ENCODE measurements at places on chromosomes 4 and X.

GRCh38 chr4:180106997-180107396 is 2136.2 kb upstream of the TENM3 start:
- no peak for DNase-seq

DNA sequence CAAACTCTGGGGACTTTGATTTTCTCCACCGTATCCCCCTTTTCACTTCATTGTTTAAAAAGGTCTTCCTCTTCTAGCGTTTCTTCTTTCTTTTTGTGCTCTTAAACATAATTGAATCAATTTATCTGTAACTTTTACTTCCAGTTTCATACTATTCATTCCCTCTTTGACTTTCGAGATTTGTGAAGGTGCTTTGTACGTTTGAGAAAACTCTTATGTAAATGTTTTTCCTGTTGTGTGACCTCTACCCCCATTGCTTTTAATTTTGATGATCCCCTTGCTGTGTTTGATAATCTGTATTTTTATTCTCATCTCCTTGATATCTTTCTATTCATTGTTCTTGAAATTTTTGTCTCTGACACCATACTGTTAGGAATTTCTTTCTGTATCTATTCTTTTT is 4.8 kb downstream of the USP38 start:
- DNase-seq, result no peak

- DNase-seq, result no peak
These were observed 1628.2 kb upstream of the ADGRL3 start for GRCh38 chr4:59571805-59572430.

- DNase-seq, result no peak
These were observed 5.0 kb downstream of the OPRPN start for GRCh38 chr4:70402762-70403161.

DNA sequence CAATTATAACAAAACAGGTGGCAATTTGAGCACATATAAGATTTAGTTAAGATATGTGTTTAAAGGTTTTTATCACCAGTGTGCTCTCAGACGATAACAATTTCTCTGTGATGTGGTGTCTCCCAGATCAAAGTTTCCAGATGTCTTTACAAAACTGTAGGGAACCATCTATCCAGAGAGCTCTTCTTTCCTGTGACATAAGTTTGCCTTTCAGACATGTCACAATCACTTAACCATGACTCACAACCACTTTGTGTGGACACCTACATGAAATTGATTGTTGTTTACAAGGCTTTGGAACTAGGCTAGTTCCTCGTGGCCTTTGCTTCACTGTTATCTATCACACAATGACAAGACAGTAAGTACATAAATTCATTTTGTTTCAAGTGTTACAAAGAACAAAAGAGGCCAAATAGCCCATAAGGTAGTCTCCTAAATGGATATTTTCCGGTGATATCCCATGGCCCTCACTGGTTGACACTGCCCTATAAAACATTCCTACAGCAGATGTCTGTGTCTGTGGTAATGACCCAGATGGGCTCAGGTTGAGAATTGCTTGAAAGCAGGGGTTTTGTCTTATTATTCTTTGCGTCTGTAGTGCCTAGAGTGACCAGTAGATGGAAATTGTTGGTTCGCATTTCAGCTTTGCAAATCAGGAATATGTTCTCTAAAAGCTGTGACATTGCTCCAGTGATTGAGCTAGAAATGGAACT is 297.8 kb upstream of the FAM241A start:
- no peak for DNase-seq

GRCh38 chrX:98299785-98300184 is 1416.1 kb downstream of the RPA4 start:
- no peak for DNase-seq

GRCh38 chr4:15771216-15772058 is 6.7 kb upstream of the CD38 start:
- DNase-seq, result no peak

DNA sequence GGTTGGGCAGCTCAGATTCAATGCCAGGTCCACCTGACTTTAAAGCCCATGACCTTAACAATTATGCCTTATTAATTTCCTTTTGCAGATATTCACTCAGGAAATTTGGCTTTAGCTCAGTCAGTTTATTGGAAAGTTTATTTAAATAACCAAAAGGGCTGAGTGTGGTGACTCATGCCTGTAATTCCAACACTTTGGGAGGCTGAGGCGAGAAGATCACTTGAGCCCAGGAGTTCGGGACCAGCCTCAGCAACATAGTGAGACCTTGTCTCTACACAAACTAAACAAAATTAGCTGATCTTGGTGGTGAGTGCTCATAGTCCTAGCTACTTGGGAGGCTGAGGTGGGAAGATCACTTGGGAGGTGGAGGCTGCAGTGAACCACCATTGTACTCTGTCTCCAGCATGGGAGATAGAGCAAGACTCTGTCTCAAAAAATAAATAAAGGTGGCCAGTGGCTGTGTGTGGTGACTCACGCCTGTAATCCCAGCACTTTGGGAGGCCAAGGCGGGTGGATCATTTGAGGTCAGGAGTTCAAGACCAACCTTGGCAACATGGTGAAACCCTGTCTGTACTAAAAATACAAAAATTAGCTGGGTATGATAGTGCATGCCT is 43.3 kb downstream of the RHOH start:
- DNase-seq, result no peak

DNA sequence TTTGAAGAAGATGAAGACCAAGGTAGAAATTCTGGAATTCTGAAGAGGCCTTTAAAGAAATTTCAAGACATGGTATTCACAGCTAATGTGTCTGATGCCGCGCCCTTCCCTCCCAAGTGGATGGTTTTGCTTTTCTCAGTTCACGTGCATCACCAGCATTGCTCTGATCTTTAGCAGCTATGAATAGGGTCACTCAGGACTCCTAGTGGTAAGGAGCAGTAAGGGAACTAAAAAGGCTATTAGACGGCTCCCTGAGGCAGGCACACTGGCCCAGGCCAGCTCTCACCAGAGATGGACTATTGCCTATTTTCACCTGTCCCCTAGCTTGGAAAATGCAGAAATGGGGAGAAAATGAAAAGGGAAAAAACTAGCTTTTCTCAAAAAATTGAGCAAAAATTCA is 447.5 kb upstream of the RASGEF1B start:
- DNase-seq, result no peak

- DNase-seq, result no peak
These were observed 67.7 kb upstream of the LRPAP1 start for GRCh38 chr4:3599951-3600350.

DNA sequence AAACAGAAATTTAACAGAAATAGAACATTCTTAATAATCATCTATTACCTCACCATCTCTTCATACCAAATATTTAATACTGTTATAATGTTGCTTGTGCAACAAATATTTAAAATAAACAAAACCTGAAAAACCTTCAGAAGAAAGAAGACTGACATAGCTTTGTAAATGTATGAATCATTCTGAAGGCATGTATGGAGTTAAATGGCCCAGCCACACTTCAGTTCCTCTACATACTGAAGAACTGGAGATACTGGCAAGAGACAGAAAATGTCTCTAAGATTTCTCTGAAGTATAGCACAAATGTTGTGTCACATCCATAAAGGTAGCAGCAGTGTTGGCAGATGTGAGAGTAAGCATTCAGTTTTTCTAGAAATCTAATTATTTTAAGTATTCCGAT is 275.3 kb upstream of the FGF13 start:
- no peak for DNase-seq

DNA sequence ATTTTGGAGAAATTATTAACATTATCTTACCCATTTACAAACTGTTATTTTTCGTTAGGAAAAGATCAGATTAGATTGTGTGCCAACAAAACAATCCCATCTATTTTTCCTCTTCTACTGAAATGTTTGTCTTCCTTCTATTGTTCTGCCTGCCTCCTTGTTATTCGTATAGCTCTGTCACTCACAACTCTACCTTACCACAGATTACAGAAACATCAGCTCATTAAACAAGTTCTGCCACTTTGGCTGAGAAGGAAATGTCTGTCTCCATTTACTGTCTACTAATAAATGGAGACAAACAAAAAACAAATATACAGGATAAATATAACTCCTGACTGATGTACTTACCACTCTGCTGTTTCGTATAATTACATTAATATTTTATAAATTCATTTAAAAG is 211.4 kb downstream of the ENOX2 start:
- no peak for DNase-seq

GRCh38 chr4:80142394-80143306 is 54.7 kb upstream of the PRDM8 start:
- DNase-seq, result no peak

DNA sequence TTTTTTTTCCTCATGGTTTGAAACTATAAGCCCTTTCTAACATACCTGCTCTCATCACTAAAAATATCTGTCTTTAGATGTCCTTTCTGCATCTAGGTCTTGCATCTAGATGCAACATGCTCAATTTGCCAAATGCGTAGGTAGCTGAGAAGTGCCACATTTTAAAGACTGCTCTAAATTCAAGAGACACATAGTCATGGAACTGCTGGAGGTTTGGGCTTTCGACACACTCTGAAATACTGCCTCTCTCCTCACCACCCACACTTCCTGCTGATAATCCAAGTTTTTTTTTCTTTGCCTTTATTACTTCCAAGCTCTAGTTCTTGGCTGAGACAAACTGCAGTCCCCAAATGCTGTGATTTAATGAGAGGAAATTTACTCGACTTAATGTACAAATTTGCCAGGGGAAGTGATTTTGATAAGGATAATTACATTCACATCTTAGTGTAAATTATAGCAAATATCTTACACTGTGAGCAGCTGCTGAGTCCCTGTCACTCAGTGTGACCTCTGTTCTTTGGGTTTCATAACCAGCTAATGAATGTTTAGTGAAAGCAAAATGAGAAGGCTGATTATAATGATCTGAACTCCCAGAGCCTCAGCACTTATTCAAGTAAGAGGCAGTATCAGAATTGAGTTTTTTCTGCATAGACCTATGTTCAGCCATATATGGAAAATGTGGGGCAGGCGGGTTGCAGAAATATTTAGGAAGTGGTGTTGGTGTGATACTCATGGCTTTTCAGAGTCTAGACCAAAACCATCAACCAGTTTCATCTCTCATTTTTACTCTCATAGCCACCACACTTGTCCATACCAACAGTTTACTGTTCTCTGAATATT is 31.3 kb downstream of the DRD5 start:
- no peak for DNase-seq

DNA sequence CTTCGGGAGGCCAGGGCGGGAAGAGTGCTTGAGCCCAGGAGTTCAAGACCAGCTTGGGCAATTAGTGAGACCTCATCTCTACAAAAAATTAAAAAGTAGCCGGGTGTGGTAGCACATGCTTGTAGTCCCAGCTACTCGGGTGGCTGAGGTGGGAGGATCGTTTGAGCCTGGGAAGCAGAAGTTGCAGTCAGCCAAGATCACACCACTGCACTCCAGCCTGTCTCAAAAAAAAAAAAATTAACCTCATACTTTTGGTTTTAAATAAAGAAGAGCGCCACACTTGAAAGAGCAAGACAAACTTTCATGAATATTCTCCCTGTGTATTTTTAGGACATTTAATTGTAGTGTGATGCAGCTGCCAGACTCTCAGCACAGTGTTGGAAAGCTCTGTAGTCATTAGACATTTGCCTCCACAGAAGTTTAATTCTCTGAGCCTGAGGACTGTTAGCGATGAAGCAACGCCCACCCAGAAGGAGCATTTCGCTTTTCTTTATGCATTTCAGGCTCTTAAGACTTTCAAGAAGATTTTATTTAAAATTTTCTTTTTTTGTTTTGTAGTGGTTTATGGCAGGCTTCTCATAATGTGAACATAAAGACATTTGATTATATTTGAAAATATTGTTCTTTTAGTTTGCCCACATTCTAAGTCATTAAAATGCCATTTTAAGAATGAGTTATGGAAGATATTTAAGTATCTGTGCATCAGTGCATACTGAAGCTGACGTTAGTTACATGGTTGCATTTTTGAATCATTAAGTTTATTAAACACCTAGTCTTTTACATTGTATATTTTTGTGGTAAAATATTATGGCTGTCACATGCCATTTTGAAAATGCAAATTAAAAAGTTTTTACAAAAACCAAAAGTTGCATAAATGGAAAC is 45.8 kb downstream of the DCLK2 start:
- no peak for DNase-seq

GRCh38 chr4:79759793-79760192 is 313.2 kb downstream of the ANTXR2 start:
- DNase-seq, result no peak

GRCh38 chr4:164204434-164204833 is 549.5 kb upstream of the SMIM31 start:
- no peak for DNase-seq

DNA sequence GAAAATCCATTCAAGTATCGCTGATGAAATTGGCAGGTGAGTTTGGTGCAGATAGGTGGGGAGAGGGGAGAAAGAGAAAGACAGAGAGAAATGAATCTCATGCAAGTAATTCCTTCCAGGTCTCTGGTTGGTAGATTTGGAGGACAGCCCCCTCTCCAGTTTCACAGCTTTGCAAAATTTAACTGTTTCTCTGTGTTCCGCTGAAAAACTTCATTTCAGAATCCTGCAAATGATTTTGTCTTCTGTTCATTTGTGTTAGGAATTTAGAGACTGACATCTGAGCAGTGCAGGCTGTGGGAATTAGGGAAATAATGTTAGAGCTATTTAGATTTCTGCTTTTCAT is 328.5 kb downstream of the FBXW7 start:
- DNase-seq, result no peak

- no peak for DNase-seq
These were observed 844.2 kb downstream of the RAPGEF2 start for GRCh38 chr4:159946983-159947615.

DNA sequence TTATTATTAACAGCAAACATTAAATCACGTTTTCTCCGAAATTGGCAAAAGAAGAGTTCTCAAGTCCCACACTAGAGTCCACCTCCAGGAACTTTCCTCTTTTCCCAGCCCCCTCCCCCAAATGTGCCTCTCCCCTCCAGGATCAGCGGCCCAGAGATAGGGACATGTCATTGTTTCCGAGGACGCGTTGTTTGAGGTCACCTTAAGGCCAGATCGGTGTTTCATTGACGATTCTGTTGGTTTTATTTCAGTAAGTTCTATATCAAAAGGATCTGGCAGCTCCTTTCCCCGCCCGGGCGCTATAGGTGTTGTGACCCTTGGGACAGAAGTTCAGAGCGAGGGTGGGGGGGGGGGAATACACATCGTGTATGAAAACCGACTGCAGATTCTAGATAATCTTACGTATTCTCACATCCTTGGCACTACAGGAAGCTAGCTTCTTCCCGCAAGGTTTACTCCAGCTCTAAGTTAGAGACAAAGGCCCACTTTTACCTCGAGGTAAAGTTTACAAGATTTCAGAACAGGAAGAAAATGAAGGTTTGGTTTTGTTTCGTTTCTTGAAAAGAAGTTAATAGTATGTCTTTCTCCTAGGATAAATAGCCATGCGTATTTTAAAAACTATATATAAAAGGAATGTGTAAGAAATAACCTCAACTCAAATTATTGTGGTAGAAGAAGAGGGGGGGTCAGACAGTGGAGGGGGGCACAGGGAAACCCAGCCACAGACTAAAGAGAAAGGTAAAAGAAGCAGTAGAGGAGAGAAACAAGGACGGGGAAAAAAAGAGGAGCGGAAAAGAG is 739 bp upstream of the MSX1 start:
- no peak for DNase-seq

GRCh38 chr4:147901916-147902315 is 170.0 kb downstream of the ARHGAP10 start:
- no peak for DNase-seq

DNA sequence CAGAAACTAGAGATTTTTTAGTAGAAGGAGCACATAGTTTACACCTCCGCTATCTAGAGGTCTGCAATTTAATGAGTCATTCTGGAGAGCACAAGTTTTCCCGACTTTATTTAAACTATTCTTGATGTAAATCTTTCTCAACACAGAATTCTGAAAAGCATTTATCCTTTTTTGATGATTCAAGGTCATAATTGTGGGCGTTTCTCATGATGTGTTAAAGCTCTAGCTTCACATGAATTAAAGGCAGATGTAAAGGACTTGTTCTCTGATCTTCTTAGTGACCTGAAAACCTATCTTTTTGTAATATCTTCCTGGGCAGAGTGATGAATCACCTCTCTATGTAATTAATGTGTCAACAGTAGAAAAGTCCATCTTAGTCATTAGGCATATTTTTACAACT is 128.8 kb downstream of the COMMD8 start:
- no peak for DNase-seq

Measured in stimulated activated CD4-positive, alpha-beta T cell treated with anti-CD3 and anti-CD28 coated beads, Interleukin-4, amount 100 ng/mL, for 48 hours (primary cell).